ENCODE measurements at places on chromosomes 2 and 18. TPM values are rescaled to one million over a fixed set of nuclear protein-coding genes. Genes with fewer than 3 reads are reported as not detected.

- DNase-seq, result peak; percentile 80
These were observed 55.7 kb downstream of the KCNG2 start for GRCh38 chr18:79853303-79853992.

GRCh38 chr2:239735131-239735828 is 289.9 kb downstream of the NDUFA10 start:
- no peak for DNase-seq

DNA sequence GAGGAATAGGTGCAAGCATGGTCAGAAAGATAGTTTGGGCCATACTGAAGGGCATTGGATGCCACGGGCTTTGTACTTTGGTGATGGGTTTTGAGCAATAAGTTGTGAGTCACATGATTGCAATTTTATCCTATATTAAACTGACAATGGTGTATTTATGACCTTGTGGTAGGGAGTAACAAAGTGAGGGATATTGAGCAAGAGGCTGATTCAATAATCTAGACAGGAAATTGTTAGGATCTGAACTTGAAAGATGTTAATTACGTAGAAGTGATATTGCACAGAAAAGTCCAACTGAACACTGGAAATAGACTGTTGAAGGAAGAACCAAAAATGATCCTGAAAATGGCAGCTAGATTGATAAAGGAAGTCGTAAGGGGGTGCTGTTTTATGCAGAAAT is 46.6 kb upstream of the TCF4 start:
- no peak for DNase-seq

- no peak for DNase-seq
These were observed 218.5 kb downstream of the KCNS3 start for GRCh38 chr2:18096836-18097405.

- DNase-seq, result no peak
These were observed 101.8 kb upstream of the ERBB4 start for GRCh38 chr2:212640428-212640827.

GRCh38 chr2:142241016-142241415 is 110.2 kb upstream of the LRP1B start:
- no peak for DNase-seq

GRCh38 chr2:16816016-16816415 is 150.4 kb upstream of the CYRIA start:
- no peak for DNase-seq

- no peak for DNase-seq
These were observed 687.4 kb upstream of the ID2 start for GRCh38 chr2:7994397-7994951.

DNA sequence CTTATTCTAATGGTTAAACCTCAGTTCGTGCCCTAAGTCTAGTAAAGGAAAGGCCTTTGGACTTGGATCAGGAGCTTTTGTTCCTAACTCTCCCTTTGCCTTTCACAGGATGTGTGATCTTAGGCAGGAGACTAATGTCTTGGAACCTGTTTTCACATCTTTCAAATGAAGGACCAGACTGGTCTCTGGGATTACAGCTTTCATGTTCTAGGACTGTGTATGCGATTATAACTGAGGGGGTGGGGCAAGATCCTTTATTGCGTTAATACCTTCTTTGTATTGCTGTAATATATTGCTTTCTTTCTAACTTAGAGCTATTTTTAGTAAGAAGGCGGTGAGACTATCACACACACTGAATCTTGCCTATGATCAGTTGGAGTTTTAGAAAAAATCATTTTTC is 368.1 kb downstream of the RPRM start:
- DNase-seq, result no peak

DNA sequence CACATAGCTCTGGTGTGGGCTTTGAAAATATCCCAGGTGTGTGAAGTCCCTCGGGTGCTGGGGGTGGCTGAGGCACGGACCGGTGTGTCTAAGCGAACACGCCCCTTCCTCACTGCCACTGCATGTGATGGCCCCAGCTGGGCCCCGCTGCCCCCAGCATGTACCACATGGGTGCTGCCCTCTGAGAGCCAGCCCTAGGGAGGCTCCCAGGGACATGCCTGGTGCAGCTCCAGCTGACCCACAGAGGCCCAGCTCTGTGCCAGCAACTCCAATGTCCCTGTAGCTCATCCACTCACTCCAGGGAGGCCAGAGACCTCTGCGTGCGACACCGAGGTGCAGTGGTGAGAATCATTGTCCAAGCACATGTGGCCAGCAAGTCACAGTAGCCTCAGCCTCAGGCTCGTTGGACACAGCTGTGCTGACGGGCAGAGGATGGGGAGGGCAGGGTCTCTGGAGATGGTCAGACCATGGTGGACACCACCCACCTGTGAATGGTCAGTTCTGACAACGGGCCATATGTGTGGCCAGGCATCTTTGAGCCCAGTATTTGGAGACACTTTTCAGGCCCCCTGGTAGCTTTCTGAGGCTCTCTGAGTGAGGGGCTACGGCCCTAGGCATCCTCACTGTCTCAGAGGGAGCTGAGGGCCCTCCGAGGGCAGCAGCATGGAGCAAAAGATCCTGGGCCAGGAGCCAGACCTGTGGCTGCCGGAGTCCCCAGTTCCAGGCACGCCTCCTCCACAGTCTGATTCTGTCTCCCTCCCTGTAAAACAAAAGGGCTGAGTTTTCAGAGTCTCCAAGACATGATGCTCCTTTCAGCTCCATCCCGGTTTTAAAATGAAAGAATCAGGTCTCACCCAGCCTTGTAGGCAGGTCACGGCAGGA is 220.7 kb downstream of the NDUFA10 start:
- no peak for DNase-seq

DNA sequence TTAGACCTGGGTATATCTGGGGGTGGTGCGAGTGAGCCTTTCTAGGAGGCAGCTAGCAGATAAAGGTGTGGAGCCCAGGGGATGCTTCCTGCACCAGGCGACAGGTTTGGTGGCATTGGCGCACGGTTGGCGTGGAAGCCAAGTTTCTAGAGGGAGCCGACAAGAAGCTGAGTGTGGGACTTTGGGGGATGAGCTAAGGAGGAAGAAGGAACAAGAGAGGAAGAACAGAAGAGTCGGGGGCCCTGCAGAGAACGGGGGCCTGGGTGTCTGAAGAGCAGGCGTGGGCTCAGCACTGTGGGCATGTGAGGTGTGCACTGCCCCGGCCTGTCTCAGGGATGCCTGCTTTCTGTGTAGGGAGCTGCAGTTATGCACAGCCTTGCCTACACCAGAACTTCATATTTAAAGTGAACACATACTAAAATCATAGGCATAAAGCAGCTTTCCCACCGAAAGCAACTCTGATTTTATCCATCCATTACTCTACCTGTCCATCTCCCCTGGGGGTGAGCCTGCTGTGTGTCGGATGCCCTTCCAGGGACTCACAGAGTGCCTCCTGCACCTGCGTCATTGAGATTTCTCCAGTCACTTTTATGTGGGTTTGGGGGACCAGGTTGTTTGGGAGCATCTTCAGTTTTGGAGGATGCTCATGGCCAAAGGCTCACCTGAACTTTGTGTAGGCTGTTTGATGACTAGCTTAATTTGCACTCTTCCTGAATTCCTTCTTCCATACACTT is 149.7 kb downstream of the LDLRAD4 start:
- no peak for DNase-seq

DNA sequence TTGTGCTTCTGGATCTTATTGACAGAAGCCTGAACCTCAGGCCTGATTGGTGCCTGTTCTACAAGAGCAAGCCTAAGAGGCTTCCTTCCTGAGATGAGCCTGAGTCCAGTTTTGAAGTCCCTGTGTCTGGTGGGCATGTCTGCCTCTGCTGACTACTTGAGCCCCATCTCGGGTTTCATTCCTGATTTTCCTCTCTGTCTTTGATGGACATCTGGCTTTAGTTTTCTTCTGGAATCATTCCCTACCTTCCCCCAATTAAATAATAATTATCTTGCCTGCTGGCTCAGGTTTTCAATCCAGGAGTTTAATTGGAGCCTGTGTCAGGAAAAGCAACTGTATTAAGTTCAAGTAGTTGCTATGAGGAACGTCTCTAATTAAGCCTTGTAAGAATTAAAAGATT is 135.5 kb upstream of the MC4R start:
- DNase-seq, result no peak

Gene MEP1B
- not detected for total RNA-seq

Gene HAAO
- total RNA-seq, result 2.9 TPM

Gene IFIH1
- total RNA-seq, result 8.3 TPM

Gene C2orf72
- 2.4 TPM for total RNA-seq

Gene ZSCAN30
- total RNA-seq, result 5.5 TPM

Gene VIL1
- total RNA-seq, result not detected
